ENCODE measurements at places on chromosomes 2 and 18. TPM values are rescaled to one million over a fixed set of nuclear protein-coding genes. Genes with fewer than 3 reads are reported as not detected.

DYSF gene
- 19.8 TPM for total RNA-seq

DNA sequence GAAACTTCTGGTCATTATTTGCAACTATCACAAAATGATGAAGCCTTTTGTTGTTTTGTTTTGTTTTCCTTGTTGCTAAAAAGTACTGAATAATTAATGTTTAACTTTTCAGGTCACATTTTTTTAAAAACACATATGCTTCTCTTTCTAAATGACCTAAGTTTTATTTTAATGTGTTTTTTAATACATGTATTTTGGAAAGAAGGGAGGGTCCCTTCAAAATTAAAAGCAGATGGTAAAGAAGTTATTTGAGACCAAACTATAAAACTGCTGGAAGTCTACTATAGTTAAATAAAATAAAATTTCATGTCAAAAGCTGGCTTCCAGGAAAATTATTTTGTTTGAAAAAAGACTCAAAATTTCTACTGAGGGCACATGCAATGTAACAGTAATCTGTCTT lies 39.5 kb upstream of the ASNSD1 start:
- H3K4me1 ChIP-seq: no peaks in the 10 kb centered on the region
- H3K27me3 ChIP-seq: no peaks in the 10 kb centered on the region
- H3K4me3 ChIP-seq: no peak overlapping the region
- no peaks in the 10 kb centered on the region for H3K36me3 ChIP-seq

- no peaks in the 10 kb centered on the region for H3K36me3 ChIP-seq
- no peaks in the 10 kb centered on the region for H3K4me1 ChIP-seq
- no peak overlapping the region for H3K4me3 ChIP-seq
- H3K27me3 ChIP-seq: no peaks in the 10 kb centered on the region
- H3K27ac ChIP-seq: no peak overlapping the region
These were observed 777.5 kb upstream of the ID2 start for GRCh38 chr2:7904319-7904718.

GRCh38 chr2:237222601-237223041 lies 136.9 kb downstream of the COPS8 start:
- no peak for DNase-seq
- H3K4me1 ChIP-seq: no peaks in the 10 kb centered on the region
- no peaks in the 10 kb centered on the region for H3K36me3 ChIP-seq
- no peak overlapping the region for H3K27ac ChIP-seq
- H3K4me3 ChIP-seq: no peak overlapping the region

- H3K36me3 ChIP-seq: no peaks in the 10 kb centered on the region
- peaks cover 5% of the 10 kb centered on the region for H3K4me1 ChIP-seq
- no peak overlapping the region for H3K4me3 ChIP-seq
- DNase-seq: no peak
- H3K27ac ChIP-seq: no peak overlapping the region
- H3K27me3 ChIP-seq: no peaks in the 10 kb centered on the region
These were observed 71.8 kb upstream of the NPAS2 start for GRCh38 chr2:100747996-100748615.

- H3K4me3 ChIP-seq: no peak overlapping the region
- DNase-seq: no peak
- H3K36me3 ChIP-seq: no peaks in the 10 kb centered on the region
- peaks cover 14% of the 10 kb centered on the region for H3K4me1 ChIP-seq
- H3K27ac ChIP-seq: no peak overlapping the region
These were observed 87.3 kb downstream of the SH3RF3 start for GRCh38 chr2:109216332-109216731.

DNA sequence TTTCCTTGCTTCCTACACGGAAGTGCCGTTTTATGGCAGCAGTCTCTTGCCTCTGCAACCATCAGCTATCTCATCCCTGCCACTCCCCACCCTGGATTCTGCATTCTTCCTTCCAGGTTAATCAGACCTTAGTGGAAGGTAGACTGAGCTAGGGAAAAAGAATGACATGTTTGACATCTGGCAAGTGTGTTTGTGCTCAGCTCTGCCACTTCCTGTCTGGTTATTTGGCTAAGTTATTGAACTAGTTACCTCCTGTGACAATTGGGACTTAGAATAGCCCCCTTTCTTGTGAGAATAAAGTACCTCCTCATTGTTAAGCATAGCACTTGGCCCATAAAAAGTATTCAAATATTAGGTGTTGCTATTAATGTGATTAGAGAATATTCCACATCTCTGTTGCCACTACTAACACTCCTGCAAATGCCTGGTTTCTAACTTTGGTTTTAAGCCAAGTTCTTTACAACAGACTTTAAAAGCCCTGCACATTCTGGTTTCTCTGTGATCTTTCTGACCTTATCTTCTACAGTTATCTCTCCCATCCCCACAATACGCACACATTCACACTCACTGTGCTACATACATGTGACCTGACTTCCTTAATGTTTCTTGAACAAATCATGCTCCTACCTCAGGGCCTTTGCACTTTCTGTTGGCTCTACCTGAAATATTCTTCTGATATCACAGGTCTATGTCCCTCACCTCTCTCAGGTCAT lies 10.8 kb upstream of the MAPRE2 start:
- H3K36me3 ChIP-seq: no peaks in the 10 kb centered on the region
- no peak for DNase-seq
- H3K4me1 ChIP-seq: no peaks in the 10 kb centered on the region
- no peaks in the 10 kb centered on the region for H3K27me3 ChIP-seq
- peak overlapping the region; percentile 52 for H3K27ac ChIP-seq

DNA sequence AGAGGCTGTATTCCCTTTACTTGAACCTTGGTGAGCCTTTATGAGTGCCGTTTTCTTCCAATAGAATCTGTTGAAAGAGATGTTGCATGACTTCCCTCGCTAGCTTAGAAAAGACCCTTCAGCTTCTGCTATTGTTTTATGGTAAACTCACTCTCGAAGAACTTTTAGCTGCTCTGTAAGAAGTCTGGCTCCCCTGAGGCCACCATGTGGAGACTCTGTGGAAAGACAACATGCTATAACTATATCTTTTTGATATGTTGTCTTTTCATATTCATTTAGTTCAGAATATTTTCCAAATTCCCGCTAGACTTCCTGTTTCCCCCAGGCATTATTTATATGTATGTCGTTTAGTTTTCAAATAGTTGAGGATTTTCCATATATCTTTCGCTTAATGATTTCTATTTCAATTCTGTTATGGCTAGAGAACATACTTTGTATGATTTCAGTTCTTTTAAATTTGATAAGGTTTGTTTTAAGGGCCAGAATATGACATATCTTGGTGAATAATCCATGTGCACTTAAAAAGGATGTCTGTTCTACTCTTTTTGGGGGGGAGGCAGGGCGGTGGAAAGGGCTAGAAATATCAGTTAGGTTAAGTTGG lies 64.1 kb downstream of the PTPN4 start:
- H3K4me1 ChIP-seq: no peaks in the 10 kb centered on the region
- H3K4me3 ChIP-seq: no peak overlapping the region
- no peak for DNase-seq
- no peaks in the 10 kb centered on the region for H3K36me3 ChIP-seq

- H3K27ac ChIP-seq: no peak overlapping the region
- no peaks in the 10 kb centered on the region for H3K4me1 ChIP-seq
- no peaks in the 10 kb centered on the region for H3K36me3 ChIP-seq
- H3K4me3 ChIP-seq: no peak overlapping the region
These were observed 233.4 kb downstream of the SOCS6 start for GRCh38 chr18:70522183-70522680.

GRCh38 chr2:54770211-54770610 lies 46.7 kb downstream of the EML6 start:
- no peak for DNase-seq
- no peaks in the 10 kb centered on the region for H3K36me3 ChIP-seq
- no peaks in the 10 kb centered on the region for H3K27me3 ChIP-seq

TCF4 gene
- 60.3 TPM for total RNA-seq

GRCh38 chr18:62583376-62583775 lies 60.6 kb downstream of the ZCCHC2 start:
- DNase-seq: no peak
- H3K4me1 ChIP-seq: no peaks in the 10 kb centered on the region
- H3K4me3 ChIP-seq: no peak overlapping the region

DNA sequence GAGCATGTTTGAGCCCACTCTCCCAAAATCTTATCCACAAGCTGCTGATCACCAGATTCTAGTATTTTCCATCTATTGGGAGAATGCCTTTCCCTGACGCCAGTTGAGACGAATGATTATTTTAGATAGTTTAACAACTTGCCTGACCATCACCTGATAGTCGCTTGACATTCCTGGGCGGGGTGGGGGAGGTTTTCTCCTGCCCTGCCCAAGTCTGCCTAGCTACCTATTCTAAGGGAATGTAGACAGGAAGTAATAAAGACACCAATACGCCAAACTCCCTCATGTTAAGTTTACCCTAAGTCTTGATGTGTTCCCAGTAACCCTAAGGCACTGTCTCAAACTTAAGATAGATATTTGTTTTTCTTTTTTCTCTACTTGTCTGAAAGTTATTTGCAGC lies 4.6 kb upstream of the ACAA2 start:
- no peak overlapping the region for H3K27ac ChIP-seq
- no peak for DNase-seq
- H3K4me1 ChIP-seq: no peaks in the 10 kb centered on the region
- H3K36me3 ChIP-seq: no peaks in the 10 kb centered on the region

- H3K4me1 ChIP-seq: no peaks in the 10 kb centered on the region
- no peak overlapping the region for H3K4me3 ChIP-seq
- DNase-seq: no peak
These were observed 140.2 kb upstream of the ETAA1 start for GRCh38 chr2:67256892-67257291.

GRCh38 chr18:74790451-74790850 lies 192.8 kb downstream of the ZNF407 start:
- H3K27ac ChIP-seq: no peak overlapping the region
- no peaks in the 10 kb centered on the region for H3K4me1 ChIP-seq
- H3K36me3 ChIP-seq: peaks cover 3% of the 10 kb centered on the region
- H3K27me3 ChIP-seq: no peaks in the 10 kb centered on the region
- no peak for DNase-seq

All from kidney (tissue), 22 donors.